ENCODE measurements at places on chromosomes 2 and 18.

DNA sequence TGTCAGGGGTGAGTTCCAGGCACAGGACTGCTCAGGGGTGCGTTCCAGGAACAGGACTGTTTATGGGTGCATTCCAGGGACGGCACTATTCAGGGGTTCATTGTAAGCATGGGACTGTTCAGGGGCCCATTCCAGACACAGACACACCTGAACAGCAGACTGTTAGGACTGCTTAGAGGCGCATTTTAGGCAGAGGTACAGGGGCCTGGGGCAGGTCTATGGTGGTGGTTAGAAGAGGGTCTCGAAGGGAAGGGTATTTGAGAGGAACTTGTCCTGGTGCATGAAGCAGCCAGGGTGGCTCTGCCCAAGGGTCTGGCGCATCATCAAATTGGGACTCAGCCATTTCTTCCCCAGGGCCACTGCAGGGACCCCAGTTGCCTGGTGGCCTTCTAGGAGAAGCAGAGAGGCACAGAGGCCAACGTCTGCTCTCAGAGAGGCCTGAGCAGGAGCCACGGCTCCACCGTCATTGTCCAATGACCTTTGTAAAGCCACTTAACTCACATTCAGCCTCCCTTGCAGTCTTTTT lies 14.8 kb upstream of the MLPH start:
- DNase-seq, result no peak

GRCh38 chr18:46756559-46757201 lies at the start of gene ST8SIA5:
TSS of gene ST8SIA5 (minus strand) at chr18:46757053. CDS start at chr18:46756508, 545 bp downstream.
- no peak for DNase-seq

GRCh38 chr18:76633588-76634269 lies 138.7 kb upstream of the ZNF516 start:
- no peak for DNase-seq

- peak; percentile 50 for DNase-seq
These were observed at the start of gene ASTL for GRCh38 chr2:96138179-96139145. TSS of gene ASTL (minus strand) at chr2:96138502. CDS start at chr2:96138436, 66 bp downstream.

DNA sequence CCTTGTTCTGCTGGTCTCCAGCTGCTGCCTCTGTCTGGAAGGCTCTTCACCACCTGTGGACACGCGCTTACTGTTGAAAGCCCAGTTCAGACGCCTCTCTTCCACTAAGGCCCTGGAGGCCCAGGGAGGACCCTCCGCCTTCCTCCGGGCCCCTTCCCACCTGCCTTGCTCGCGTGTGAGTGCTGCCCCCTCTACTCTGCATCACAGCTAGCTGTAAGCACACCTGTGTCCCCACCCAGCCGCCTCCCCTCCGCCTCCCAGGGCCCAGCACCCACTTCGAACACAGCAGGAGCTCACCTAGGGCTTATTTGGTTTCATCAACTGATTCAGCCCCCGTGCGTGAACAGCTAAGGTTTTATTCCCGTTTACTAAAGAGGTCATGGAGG lies 49.7 kb downstream of the KCNF1 start:
- DNase-seq, result no peak

GRCh38 chr2:9378433-9379390 lies 44.6 kb downstream of the ITGB1BP1 start:
- DNase-seq, result no peak

GRCh38 chr2:118539290-118539689 lies 308.2 kb downstream of the EN1 start:
- DNase-seq, result peak; percentile 1

DNA sequence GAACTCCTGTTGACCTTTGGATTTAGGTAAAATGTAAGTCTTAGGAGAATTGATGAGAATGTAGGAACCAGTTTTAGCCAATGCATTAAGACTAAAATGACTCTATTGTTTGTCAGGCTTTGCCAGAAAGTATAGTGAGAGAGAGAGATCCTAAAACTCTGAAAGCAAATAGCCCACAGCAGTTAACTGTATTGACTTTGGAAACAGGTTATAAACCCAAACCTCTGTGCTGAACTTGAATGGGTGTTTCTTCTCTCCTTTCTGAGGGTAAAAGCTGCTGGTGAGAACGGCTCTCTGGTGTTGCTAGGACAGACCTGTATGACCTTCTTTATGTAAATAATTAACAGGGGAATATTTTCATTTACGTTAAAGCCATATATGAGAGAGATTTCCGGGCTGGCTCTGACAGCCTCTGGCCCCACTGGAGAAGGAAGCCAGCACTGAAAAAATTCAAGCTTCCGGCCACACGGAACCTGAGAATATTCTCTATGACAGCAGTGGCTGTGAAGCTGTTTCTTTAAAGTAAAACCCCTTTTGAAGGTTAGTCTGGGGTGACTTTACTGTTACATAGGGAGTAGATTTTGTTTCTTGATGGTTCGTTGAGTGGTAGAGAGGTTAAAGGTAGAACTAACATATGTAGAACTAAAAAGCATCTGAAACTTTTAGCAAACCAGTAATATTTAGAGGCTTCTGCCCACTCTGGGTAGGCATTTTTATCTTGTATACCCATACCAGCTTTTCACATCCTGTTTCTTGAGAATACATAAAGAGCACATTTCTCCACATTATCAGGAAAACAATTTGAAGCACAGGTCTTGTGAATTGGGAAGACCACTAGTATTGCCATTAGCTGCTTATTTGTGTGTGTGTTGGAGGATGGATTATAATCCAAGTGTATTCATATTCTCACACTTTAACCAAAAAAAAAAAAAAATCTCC lies 123.8 kb downstream of the SPTBN1 start:
- no peak for DNase-seq

DNA sequence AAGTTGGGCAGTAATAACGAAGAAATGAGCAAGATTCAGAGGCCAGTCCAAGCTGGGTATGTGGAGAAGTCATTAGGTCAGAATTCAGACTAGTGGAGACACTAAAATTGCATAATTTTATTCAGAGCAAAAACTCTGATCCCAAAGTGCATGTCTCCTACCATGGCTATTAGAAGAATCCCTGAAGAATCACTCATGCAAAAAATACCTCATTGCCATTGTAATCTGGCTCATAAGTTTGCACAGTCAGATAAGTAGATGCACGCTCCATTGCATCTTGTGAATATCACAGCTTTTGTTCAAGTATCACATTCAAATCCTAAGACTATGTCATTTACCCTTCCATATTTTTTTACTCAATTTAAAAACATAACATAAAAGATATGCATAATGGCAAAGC lies 692.2 kb upstream of the KLHL29 start:
- no peak for DNase-seq

DNA sequence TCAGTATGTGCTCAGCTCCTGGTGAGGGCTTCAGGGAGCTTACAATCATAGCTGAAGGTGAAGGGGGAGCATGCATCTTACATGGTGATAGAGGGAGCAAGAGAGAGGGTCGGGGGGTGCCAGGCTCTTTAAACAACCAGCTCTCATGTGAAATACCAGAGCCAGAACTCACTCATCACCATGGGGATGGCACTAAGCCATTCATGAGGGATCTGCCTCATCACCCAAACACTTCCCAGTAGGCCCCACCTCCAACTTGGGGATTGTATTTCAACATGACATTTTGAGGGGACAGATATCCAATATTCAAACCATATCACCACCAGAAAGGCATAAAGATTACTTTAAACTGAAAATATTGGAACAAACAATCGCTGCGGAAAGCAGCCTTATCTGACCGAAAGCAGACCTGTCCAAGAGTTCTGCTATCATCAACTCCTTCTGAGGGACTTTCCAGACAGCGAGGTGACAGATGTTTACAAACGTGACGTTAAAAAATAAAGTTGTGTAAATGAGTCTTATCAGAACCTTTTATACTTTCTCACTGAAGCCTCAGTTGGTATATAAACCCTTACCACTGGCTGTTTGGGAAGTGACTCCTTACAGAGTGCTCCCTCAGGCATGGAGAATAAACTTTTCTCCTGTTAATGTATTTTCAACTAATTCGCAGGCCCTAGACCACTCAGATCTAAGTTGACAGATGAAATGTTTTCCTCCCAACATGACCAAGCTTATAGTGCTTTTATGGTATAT lies 35.5 kb upstream of the PTH2R start:
- DNase-seq, result no peak

DNA sequence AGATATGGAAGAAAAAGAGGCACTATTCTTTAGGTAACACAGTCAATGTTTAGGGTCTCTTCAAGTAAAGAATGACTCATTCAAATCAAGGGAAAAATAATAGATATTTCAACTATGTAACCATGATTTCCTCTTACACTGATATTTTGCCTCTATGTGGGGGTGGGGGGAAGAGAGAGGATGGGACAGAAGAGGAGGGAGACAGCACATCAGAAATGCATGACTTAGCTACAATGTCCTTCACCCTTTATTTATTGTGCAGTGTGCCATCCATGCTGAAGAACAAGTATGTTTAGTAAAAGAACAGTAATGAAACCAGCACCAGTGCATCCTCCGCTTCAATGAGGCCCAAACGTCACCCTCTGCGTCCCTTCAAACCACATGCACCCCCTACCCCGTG lies 204.8 kb downstream of the HDAC4 start:
- no peak for DNase-seq

DNA sequence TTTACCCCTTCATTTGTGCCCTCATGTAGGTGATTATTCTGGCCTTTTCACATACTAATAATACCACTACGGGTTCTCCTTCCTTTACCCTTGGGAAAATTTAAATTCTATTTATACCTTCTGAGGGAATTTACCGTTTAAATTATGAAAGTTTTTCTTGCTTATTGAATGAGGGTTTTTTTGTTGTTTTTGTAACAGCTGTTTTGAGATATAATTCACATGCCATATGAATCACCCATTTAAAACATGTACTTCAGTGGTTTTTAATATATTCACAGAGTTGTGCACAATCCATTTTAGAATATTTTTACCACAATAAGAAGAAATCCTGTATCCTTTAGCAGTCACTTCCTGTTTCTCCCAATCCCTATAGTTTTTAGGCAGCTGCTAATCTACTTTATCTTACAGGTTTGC lies 54.7 kb downstream of the EML4 start:
- no peak for DNase-seq

DNA sequence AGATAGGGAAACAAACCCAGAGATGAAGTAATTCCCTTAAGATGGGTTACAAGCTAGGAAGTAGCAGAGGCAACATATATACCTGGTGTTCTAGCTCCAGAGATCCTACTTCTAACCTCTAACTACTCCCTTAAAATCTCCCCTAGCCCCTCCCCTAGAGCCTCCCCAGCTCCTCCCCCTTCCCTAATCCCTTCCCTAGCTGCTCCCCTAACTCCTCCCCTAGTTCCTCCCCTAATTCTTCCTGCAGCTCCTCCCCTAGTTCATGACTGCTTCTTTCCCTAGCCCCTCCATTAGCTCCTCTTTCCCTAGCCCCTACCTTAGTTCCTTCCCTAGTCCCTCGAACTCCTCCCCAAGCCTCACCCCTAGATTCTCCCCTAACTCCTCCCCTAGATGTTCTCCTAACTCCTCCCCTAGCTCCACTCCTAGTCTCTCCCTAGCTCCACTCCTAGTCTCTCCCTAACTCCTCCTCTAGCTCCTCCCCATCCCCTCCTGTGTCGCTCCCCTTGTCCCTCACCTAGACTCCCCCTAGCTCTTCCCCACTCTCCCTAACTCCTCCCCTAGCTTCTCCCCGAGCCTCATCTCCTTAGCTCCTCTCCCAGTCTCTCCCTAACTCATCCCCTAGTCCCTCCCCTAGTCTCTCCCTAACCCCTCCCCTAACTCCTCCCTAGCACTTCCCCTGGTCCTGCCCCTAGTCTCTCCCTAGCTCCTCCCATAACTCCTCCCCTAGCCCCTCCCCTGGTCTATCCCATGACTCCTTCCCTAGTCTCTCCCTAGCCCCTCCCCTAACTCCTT lies 108.9 kb downstream of the CD226 start:
- DNase-seq, result peak; percentile 15

- no peak for DNase-seq
These were observed 117.0 kb downstream of the STK39 start for GRCh38 chr2:168130346-168130745.

DNA sequence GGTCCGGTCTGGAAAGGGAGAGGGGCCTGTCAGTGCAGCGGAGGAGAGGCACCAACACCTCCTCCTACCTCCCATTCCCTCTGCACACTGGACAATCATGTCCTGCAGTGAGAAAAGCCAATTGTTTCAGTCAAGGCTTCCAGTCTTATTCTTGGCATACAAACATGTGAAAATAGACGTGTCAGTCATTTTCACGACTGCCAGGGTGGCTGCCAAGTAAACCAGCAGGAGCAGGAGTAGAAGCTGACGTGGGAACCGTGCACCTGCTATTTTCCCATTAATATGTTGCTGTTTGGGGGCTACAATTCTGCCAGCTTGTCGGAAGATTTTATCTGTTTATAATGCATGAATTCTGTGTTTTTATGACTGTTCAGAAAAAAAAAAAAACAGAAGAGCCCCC lies 202.3 kb downstream of the SPP2 start:
- DNase-seq, result no peak

- DNase-seq, result no peak
These were observed 17.1 kb downstream of the MTERF4 start for GRCh38 chr2:241084856-241085444.

- no peak for DNase-seq
These were observed 29.4 kb downstream of the CERKL start for GRCh38 chr2:181627545-181627944.

GRCh38 chr2:207230261-207231105 lies 64.7 kb upstream of the KLF7 start:
- DNase-seq, result peak; percentile 38

GRCh38 chr2:199485732-199486335 lies 28.1 kb upstream of the SATB2 start:
- peak; percentile 71 for DNase-seq

DNA sequence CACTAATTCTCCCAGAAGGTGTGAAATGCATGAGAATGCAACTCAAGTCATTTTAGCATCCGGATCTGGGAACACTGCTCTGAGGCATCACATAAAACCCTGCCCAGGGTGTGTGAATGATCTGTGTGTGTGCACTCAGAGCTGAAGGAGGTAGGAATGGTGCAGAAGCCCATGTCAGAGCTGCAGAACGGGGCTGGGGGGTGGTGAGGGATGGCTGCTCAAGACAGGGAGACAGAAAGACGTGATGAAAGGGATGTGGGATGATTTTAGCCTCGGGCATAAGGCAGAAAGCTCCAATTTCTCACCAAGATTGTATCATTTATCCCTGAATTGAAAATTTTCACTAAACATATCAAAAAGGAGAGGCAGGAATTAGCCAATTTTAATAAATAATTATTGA lies 369.1 kb downstream of the EIPR1 start:
- DNase-seq, result no peak

GRCh38 chr2:33104052-33104623 lies 157.4 kb downstream of the LTBP1 start:
- DNase-seq, result no peak

DNA sequence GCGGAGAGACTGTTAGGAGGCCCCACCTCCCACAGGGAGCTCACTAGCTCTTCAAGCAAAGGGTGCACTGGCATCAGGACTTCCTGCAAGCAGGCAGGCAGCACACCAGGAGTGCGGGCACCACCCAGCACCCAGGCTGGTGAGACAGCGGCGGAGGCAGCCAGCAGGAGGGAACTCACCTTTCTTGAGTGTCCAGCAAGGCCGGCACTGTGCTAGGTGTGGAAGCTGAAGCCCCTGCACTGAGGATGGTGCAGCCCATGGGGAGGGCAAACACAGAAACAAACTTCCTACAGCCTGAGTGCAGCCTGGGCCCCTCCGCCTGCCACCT lies 100.7 kb upstream of the ID2 start:
- DNase-seq, result no peak
